SK-MEL-5 (cell line): ENCODE measurements at places on chromosomes 11 and 22. TPM values are rescaled to one million over a fixed set of nuclear protein-coding genes. Genes with fewer than 3 reads are reported as not detected.

The TRIM48 gene
- total RNA-seq: 2.4 and 3.0 TPM in 2 replicates

The JHY gene
- total RNA-seq: 2.5 and 3.3 TPM in 2 replicates

The ARHGAP8 gene
- 0.32 and 0.87 TPM in 2 replicates for total RNA-seq

The CDC42EP1 gene
- total RNA-seq: 25.4 and 30.7 TPM in 2 replicates

The DERL3 gene
- total RNA-seq: 0.13 and 0.26 TPM in 2 replicates

The OR8D4 gene
- not detected in 2 replicates for total RNA-seq

The OR8G1 gene
- total RNA-seq: not detected in 2 replicates
